ENCODE measurements at places on chromosomes 5 and 9. TPM values are rescaled to one million over a fixed set of nuclear protein-coding genes. Genes with fewer than 3 reads are reported as not detected.

Gene DBH
- total RNA-seq = not detected

Gene HTR4
- total RNA-seq = not detected

- peak; percentile 5 for DNase-seq
- H3K27ac ChIP-seq = peak overlapping the region; percentile 28
- no peaks in the 10 kb centered on the region for H3K27me3 ChIP-seq
- H3K4me1 ChIP-seq = no peaks in the 10 kb centered on the region
- no peaks in the 10 kb centered on the region for H3K36me3 ChIP-seq
Measured at GRCh38 chr5:31133488-31133887, 60.0 kb upstream of the CDH6 start.

DNA sequence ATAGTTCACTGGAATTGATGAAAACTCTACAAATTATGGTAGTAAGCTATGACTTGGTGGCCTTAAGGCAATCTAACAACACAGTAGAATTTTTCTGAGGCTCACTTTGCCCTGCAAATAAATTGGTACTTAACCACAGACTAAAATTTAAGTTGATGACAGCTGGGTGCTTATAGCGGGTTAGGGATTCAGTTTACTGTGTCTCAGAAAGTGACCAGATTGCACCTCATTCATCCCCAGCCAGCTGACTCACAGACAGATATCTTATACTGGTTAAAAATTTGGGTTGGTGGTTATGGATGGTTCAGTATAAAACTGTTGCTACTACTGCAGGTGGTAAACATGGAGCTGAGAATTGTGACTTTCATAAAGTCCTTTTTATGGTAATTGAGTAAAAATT, 2.8 kb downstream of the CKS2 start:
- H3K4me1 ChIP-seq = peaks cover 9% of the 10 kb centered on the region
- DNase-seq = no peak
- H3K27ac ChIP-seq = peak overlapping the region; percentile 100
- peaks cover 82% of the 10 kb centered on the region for H3K36me3 ChIP-seq
- no peaks in the 10 kb centered on the region for H3K27me3 ChIP-seq

- no peaks in the 10 kb centered on the region for H3K4me1 ChIP-seq
- no peaks in the 10 kb centered on the region for H3K27me3 ChIP-seq
- DNase-seq = no peak
Measured at GRCh38 chr9:111922324-111923013, 25.9 kb downstream of the UGCG start.

DNA sequence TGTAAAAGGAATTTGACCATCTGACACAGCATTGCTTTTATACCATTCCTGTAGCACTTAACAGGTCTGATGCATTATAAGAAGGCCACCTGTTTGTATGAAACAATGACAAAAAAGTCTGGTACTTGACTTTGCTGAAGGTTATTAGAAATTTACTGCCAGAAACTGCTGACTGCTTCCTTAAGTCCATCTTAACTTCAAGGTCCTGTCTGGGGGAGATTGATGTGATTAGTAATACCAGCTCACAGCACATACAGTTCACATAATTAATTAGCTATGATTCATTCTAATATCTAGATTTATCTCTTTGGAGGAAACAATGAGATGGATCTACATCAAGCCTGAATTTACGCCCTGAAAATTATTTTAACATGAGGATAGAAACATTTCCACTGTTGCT, 49.6 kb upstream of the TEK start:
- no peak overlapping the region for H3K27ac ChIP-seq
- H3K4me1 ChIP-seq = peaks cover 3% of the 10 kb centered on the region
- no peak for DNase-seq
- no peak overlapping the region for H3K4me3 ChIP-seq
- H3K27me3 ChIP-seq = no peaks in the 10 kb centered on the region
- no peaks in the 10 kb centered on the region for H3K36me3 ChIP-seq

GRCh38 chr5:1477341-1477740, 32.1 kb upstream of the SLC6A3 start:
- no peaks in the 10 kb centered on the region for H3K27me3 ChIP-seq
- peaks cover 21% of the 10 kb centered on the region for H3K36me3 ChIP-seq
- no peaks in the 10 kb centered on the region for H3K4me1 ChIP-seq
- H3K4me3 ChIP-seq = no peak overlapping the region
- H3K27ac ChIP-seq = no peak overlapping the region

Gene DPH7
- total RNA-seq = 30.2 TPM

GRCh38 chr5:120504057-120504456, 40.0 kb downstream of the PRR16 start:
- no peak overlapping the region for H3K4me3 ChIP-seq
- H3K4me1 ChIP-seq = peaks cover 7% of the 10 kb centered on the region
- H3K27ac ChIP-seq = no peak overlapping the region
- no peaks in the 10 kb centered on the region for H3K36me3 ChIP-seq

GRCh38 chr5:115579216-115579615, 23.1 kb downstream of the TICAM2 start:
- no peaks in the 10 kb centered on the region for H3K27me3 ChIP-seq
- H3K4me1 ChIP-seq = peaks cover 19% of the 10 kb centered on the region
- no peak overlapping the region for H3K27ac ChIP-seq
- no peak overlapping the region for H3K4me3 ChIP-seq
- DNase-seq = no peak

- peaks cover 17% of the 10 kb centered on the region for H3K27me3 ChIP-seq
- H3K4me1 ChIP-seq = peaks cover 32% of the 10 kb centered on the region
- DNase-seq = no peak
- H3K27ac ChIP-seq = no peak overlapping the region
- H3K36me3 ChIP-seq = peaks cover 44% of the 10 kb centered on the region
Measured at GRCh38 chr5:610744-611730, 1.1 kb upstream of the CEP72 start.

Measured in Calu3 (cell line).